Psoas muscle (tissue), 8 donors: ENCODE measurements at places on chromosomes 1 and 21. TPM values are rescaled to one million over a fixed set of nuclear protein-coding genes. Genes with fewer than 3 reads are reported as not detected.
A peak's percentile ranks its signal among the peaks of the same experiment; 100 is the strongest.

Gene COL11A1
- polyA plus RNA-seq: not detected

Gene CLDN14
- 0.07 TPM for polyA plus RNA-seq

Gene TMOD4
- polyA plus RNA-seq: 154 TPM

Gene LPAR3
- 0.03 TPM for polyA plus RNA-seq

Gene OR2M3
- not detected for polyA plus RNA-seq

Gene DHDDS
- polyA plus RNA-seq: 15.8 TPM

Gene SYT6
- polyA plus RNA-seq: 0.10 TPM

Gene TATDN3
- polyA plus RNA-seq: 13.9 TPM

Gene FAM72C
- polyA plus RNA-seq: not detected

Gene NEXN
- polyA plus RNA-seq: 321 TPM

Gene C4BPB
- not detected for polyA plus RNA-seq

Gene CHD5
- 0.17 TPM for polyA plus RNA-seq

Gene JAM2
- 3.6 TPM for polyA plus RNA-seq

DNA sequence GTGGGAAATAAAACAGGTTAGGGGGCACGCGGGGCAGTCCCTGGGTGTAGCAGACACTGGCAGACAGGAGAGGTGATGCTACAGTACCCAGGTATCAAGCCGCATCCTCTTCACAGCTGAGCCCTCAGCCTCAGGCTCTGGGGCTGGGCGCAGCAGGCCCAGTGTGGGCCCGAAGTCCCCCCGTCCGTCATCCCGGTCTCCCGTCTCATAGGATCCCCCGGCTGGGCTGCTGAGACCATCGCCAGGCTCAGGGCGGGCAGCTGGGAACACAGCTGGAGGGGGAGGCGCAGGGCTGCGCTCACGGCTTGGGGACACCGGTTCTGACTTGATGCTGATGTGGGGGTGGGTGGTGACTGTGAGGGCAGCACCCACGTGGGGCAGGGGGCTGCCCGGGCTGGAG lies 32.7 kb downstream of the MEF2D start:
- no peak for DNase-seq

DNA sequence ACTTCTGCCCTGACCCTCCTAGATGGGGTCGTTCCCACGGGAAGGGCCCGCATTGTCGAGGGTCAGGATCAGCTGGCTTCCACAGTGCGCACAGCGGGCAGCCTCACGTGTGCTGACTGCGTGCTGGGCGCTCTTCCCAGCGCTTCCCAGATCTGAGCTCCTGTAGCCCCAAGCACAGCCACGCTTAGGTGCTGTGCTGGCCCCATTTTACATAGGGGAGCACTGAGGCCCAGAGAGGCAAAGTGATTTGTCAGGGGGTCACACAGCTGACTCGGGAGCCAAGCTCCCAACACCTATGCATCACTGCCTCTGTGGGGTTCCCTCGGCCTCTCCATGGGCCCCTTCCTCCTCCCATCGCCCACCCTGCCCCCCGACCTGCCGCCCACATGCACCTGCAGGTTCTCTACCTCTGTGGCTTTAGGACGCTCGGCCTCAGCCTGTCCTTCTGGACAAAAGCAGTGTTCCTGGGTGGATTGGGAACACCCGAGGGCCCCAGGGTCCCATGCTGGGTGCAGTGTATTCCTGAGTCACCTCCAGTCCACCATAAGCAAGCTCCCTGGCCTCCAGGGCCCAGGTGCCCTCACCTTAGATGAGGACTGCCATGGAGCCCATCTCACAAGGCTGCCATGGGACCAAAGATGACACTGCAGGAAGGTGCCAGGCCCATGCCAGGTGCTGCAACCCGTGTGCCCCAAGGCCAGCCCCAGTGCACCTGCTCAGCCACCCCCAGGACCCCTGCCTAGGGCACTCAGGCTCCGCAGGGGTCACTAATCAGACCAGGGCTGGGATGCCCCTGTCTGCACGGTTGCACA lies 23.3 kb downstream of the TFF3 start:
- DNase-seq: peak; percentile 46

GRCh38 chr1:36628804-36629203 lies 146.1 kb upstream of the CSF3R start:
- DNase-seq: no peak

- DNase-seq: no peak
These were observed 199.6 kb downstream of the PDE4B start for GRCh38 chr1:65992165-65992821.

DNA sequence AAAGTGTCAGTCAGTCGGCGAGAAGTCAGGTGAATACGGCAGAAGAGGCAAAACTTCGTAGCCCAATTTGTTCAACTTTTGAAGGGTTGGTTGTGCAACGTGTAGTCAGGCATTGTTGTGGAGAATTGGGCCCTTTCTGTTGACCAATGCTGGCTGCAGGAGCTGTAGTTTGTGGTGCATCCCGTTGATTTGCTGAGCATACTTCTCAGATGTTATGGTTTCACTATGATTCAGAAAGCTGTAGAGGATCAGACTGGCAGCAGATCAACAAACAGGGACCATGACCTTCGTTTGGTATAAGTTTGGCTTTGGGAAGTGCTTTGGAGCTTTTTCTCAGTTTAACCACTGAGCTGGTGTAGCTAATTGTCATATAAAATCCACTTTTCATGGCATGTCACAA lies 190.2 kb upstream of the ADAMTS5 start:
- DNase-seq: no peak

DNA sequence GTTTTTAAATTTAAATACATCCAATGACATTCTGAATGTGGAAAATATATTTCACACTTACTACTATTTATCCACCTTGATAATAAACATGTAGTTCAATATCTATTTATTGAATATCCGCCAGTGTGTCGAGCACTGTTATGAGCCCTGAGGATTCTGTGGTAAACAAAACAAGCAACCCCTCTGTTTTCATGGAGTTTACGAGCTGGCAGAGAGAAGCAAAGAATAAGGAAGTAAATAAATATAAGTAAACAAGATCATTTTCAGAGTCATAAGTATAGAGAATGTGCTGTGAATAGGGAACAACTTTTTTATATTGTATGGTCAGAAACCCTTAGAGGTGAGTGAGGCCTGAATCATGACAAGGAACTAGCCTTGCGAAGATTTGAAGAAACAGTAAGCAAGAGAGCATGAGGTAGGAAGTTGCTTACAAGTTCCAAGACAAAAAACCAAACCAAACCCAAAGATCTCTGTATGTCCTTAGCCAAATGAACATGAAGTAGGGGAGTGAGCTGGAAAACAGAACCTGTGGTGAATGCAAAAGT lies 6.4 kb upstream of the SERBP1 start:
- DNase-seq: no peak

GRCh38 chr21:44526096-44526997 lies 13.6 kb downstream of the KRTAP10-1 start:
- DNase-seq: no peak

- no peak for DNase-seq
These were observed 42.7 kb downstream of the YARS1 start for GRCh38 chr1:32774464-32774808.

DNA sequence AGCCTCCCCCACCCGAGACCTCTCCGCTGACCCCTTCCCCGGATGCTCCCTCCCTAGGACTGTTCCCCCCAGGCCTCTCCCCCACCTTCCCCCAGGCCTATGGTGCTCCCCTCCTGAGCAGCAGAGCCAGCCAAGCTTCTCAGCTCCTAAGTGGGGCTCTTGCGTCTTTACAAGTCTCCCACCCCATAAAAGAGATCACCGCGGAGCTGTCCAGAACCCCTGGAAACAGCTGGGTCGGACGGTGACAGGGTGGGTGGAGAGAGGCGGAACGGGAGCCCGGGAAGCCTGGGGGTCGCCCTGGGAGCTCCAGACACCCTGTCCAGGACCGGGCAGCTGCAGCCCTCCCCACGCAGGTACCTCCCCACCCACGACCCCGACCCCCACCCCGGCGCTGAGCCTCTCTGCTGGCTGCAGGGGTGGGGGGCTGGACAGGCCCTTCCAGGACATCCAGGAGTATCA lies 61.2 kb downstream of the WNT9A start:
- DNase-seq: peak; percentile 30

DNA sequence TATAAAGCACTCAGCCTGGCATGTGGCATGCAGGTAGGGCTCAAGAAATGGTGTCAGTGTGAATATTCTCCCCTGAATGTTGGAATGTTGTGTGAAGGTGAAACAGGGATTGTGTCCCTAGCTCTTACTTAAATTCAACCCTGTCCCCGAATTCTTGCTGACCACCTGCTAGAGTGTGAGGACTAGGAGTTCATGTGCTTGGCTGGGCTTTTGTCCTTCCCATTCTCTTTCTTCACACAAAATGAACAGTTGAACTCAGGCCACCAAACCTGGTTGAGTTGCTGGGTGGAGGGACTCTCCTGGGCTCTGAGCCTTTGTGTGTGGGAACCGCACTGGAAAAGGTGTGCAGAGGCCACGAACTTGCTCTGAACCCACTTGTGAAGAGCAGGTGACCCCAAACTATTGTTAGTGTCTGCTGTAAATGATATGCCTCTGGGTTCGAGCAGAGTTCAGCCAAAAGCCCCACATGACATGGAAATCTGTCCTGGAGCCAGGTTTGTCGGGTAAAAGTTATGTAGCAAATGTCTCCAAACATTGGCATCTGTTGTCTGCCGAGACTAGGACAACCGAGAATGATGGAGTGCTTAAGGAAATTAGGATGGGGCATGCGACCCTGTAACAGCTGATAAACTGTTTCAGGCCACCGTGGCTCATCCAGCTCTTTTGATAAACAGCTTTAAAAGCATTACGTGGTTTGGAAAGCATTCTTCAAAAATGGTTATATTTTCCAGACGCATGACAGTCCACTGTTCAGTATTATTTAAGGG lies 144.2 kb downstream of the DHRS3 start:
- no peak for DNase-seq

- DNase-seq: no peak
These were observed 10.3 kb downstream of the TTC34 start for GRCh38 chr1:2791027-2791760.

- DNase-seq: no peak
These were observed 4.0 kb upstream of the FAAP20 start for GRCh38 chr1:2198571-2198970.

GRCh38 chr1:241639623-241640148 lies 483 bp downstream of the CHML start:
- DNase-seq: peak; percentile 52

DNA sequence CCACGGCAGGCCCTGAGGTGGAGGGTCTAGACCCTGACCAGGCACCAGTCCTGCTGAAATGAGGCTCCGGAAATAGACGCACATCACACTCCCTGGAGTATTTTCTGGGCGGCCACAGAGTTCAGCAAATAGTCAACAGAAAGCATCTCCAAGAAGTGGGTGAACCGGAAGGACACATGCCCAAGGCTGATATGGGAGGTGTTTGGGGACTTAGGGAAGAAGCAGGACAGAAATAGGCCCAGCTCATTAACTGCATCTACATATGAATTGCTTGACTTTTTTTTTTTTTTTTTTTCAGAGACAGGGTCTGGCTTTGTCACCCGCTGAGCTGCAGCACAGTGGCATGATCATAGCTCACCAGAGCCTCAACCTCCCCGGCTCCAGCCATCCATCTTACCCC lies 36.5 kb upstream of the GPR157 start:
- no peak for DNase-seq

DNA sequence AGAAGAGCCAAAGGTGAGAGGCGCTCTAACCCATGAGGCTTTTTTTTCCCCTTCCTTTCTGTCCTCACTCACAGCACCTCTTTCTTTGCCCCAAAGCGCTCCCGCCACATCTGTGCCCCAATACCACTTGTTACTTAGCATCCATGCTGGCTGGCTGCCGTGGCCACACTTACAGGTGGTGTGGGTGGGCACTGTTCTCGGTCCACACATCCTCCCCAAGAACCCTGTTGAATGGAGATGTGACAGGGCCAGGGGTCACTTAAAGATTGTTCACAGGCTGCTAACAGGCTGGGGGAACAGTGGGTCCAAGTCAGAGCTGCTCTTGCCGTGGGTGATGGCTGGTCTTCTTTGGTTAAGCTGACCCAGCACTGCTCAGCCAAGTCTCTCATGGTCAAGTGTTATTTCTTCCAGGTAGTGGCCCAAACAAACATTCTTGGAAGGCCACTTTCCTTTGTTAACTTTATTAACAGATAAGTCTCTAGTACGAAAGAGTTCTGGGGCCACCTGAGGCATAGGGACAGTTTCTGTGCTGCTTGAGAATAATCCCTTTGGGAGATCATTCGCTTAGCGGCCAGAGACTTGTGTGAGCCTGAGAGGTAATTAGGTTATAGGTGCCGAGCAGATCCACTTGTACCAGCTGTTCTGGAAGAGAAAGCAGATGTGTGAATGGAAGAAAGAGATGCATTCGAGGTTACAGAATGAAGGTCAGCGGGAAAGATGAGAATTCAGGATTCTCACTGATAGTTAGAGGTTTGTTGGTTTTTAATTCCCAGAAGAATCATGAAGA lies 62.6 kb upstream of the IRF2BP2 start:
- DNase-seq: no peak

DNA sequence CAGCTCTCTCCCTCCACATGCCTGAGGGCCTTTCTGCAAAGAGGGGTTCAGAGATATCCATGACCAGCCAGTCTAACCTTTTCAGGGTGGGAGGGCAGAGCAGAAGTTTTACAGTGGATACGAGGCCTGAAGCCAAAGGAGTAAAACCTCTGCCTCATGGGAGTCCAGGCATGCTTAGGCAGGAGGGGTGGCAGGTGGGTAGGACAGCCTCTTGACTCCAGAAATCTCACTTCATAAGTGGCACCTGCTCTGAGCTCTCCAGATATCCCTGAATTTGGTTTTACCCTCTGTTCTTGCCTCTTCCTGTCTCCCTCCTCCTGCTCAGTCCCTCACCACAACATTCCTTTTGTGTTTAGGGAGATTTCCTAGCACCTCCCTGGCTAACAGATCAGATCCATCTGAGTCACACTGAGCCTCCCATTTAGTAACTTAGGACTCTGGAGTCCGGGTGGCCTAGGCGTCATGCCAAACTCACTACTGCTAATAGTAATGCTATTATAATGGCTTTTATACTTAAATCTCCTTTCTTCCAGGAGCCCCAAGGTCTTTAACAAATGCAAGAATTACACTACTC lies 201.0 kb downstream of the HS2ST1 start:
- peak; percentile 37 for DNase-seq

- no peak for DNase-seq
These were observed 432.6 kb downstream of the AMY1C start for GRCh38 chr1:104182251-104182650.

DNA sequence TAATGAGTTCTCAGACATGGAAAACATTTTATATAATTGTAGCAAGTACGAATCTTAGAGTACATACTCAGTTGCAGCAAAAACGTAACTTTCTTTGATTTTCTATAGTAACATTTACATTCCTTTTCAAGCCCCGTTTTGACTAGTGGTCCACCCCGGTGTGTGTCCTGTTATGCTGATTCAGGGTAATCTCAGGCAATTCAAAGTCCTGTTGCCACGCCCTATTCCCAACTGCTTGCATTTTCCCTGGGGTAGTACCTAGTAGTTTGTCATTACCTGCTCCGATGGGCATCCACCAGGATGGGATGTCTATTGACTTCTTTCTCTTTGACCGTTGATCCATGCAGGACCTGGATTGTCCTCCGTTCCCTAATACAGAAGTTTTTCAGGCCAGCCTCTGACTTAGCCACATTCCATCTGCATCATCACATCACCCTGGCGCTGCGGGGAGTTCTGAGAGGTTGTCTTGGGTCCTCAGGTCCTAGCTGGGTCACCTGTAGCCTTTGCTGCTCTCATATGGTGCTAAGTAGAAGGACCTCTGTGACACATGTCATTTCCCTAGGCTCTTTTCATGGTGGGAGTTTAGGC lies 15.0 kb upstream of the FCAMR start:
- no peak for DNase-seq

- DNase-seq: no peak
These were observed 346.8 kb downstream of the RRAGC start for GRCh38 chr1:38512789-38513188.
